ENCODE measurements at places on chromosomes 16 and 17. TPM values are rescaled to one million over a fixed set of nuclear protein-coding genes. Genes with fewer than 3 reads are reported as not detected.

- DNase-seq: no peak
- peaks cover 63% of the 10 kb centered on the region for H3K4me1 ChIP-seq
- peak overlapping the region; percentile 79 for H3K27ac ChIP-seq
- no peaks in the 10 kb centered on the region for H3K27me3 ChIP-seq
- peak overlapping the region; percentile 80 for H3K4me3 ChIP-seq
Measured at GRCh38 chr17:66399441-66399840, 97.0 kb downstream of the PRKCA start.

DNA sequence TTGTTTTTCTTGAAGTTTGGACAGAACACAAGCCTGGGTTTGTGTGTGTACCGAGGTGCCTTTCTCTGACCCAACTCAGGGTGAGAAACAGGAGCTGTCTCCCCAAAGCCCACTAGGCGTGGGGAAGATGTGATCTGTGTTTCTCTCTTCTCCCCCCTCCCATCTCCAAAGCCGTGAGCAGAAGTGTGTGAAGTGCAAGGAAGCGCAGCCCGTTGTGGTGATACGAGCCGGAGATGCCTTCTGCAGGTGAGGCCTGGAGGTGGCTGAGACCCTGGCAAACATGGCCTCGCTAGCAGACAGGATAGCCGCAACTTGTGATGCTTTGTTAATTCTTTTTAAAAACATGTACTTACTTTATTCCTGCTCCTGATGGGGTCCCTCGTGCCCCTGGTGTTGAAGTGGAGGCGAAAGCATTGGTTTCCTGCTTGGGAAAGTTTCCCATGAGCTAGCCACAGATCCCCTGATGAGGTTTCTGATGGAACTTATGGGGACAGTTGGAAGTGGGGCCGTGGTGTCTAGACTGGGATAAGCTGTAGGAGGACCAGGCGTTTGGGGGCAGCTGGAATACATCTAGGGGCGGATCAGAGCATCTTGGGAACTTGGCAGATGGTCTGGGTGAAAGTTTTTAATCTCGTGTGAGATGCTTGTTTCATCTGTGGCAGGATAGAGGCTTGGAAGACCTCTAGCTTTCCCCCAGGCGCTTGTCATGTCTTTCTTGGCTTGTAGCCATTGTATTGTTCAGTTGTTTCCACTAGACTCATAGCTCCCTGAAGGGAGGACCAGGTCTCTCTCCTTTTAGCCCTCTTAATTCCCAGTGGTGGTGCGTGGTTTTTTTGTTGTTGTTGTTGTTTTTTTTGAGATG, 893 bp downstream of the CTU2 start:
- H3K27me3 ChIP-seq: no peaks in the 10 kb centered on the region
- H3K36me3 ChIP-seq: peaks cover 11% of the 10 kb centered on the region
- H3K4me3 ChIP-seq: peak overlapping the region; percentile 88
- no peak for DNase-seq
- peaks cover 20% of the 10 kb centered on the region for H3K4me1 ChIP-seq

DNA sequence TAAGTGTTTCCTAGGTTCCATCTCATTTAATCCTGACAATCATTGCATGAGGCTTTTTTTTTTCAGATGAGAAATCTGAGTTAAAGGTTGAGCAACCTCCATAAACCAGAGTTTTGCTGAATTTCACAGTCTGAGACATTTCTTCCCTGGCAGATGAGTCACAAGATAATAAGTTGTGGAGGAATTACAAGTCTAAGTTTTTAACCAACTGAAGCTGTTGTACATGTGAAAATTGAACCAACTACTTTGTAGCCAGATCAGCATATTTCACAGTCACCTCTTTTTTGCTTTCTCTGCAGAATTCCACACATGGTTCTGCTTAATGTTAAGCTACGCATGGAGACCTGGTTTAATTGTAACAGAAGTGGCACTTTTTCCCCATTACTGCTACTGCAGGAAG, 765.6 kb downstream of the CDH11 start:
- H3K4me3 ChIP-seq: no peak overlapping the region
- H3K27ac ChIP-seq: no peak overlapping the region
- no peaks in the 10 kb centered on the region for H3K4me1 ChIP-seq
- no peaks in the 10 kb centered on the region for H3K27me3 ChIP-seq
- no peaks in the 10 kb centered on the region for H3K36me3 ChIP-seq

DNA sequence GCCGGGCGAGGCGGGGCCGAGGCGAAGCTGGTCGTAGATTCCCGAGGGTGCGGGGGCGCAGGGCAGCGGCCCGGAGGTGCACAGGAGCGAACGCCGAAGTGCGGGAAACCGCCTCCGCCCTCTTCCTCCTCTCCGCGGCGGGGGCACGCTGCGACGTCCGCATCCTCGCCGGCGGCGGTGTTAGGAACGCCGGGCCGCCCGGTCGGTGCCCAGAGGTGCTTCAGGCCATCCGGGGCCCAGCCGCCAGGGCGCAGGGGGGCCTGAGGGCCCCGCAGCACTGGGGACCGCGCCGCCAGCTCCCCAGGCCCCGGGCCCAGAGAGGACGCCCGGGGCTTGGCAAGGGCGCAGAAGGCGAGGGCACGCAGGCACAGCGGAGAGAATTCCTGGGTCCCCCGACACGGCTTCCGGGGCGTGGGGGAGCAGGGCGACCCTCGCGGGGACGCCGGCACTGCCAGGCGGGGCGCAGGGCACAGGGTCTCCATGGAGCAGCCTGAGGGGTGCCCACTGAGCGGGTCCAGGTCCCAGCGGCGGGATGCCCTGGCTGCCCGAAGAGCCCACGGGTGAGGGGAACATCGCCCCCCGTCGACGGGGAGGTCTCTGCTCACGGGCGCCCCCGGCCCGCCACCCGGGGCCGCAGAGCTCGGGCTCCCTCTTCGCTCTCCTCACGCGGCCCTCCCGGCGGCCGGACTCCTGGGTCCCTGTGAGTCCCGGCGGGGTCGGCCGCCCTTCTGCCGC, 576 bp downstream of the EPOP start:
- H3K4me3 ChIP-seq: peak overlapping the region; percentile 39
- H3K4me1 ChIP-seq: peaks cover 31% of the 10 kb centered on the region
- peaks cover 2% of the 10 kb centered on the region for H3K36me3 ChIP-seq
- DNase-seq: peak; percentile 71
- H3K27me3 ChIP-seq: peaks cover 32% of the 10 kb centered on the region

- no peak for DNase-seq
- H3K27me3 ChIP-seq: no peaks in the 10 kb centered on the region
- no peaks in the 10 kb centered on the region for H3K4me1 ChIP-seq
Measured at GRCh38 chr17:4877089-4877488, 22.2 kb upstream of the C17orf107 start.

DNA sequence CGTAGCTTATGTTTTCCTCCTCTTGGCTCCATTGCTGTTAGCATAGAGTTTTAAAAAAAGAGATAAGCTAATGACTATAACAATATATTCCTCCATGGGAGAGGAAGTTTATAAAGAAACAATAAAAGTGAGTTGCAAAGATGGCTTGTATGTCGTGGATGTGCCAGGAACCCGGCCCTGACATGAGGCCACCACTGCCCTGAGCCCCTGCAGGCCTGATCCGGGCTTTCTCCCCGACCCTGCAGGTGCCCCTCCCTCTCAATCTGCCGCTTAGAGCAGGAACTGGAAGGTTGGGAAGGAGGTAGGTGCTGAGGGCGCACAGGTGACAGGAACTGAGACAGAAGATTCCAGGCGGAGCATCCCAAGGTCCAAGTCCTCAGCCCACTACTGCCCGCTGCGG, 11.7 kb downstream of the PAM16 start:
- no peak for DNase-seq
- no peaks in the 10 kb centered on the region for H3K27me3 ChIP-seq

- peaks cover 4% of the 10 kb centered on the region for H3K27me3 ChIP-seq
- H3K4me1 ChIP-seq: no peaks in the 10 kb centered on the region
- DNase-seq: no peak
- no peaks in the 10 kb centered on the region for H3K36me3 ChIP-seq
- H3K4me3 ChIP-seq: no peak overlapping the region
Measured at GRCh38 chr16:5175266-5175665, 77.7 kb upstream of the EEF2KMT start.

- DNase-seq: peak; percentile 99
- peak overlapping the region; percentile 97 for H3K27ac ChIP-seq
- peaks cover 20% of the 10 kb centered on the region for H3K4me1 ChIP-seq
- H3K36me3 ChIP-seq: peaks cover 8% of the 10 kb centered on the region
Measured at GRCh38 chr17:81871387-81872230, 472 bp upstream of the ARHGDIA start.

GRCh38 chr16:15790458-15790857, 66.4 kb downstream of the MYH11 start:
- H3K4me3 ChIP-seq: no peak overlapping the region
- no peaks in the 10 kb centered on the region for H3K27me3 ChIP-seq
- H3K27ac ChIP-seq: no peak overlapping the region
- DNase-seq: no peak
- no peaks in the 10 kb centered on the region for H3K36me3 ChIP-seq

- H3K27ac ChIP-seq: no peak overlapping the region
- DNase-seq: no peak
- H3K4me3 ChIP-seq: no peak overlapping the region
- no peaks in the 10 kb centered on the region for H3K36me3 ChIP-seq
- H3K27me3 ChIP-seq: no peaks in the 10 kb centered on the region
Measured at GRCh38 chr17:71399221-71399620, 721.6 kb upstream of the SOX9 start.

GRCh38 chr16:3739636-3740035, 22.3 kb upstream of the TRAP1 start:
- no peak overlapping the region for H3K4me3 ChIP-seq
- no peaks in the 10 kb centered on the region for H3K27me3 ChIP-seq
- H3K36me3 ChIP-seq: peaks cover 28% of the 10 kb centered on the region
- no peaks in the 10 kb centered on the region for H3K4me1 ChIP-seq
- H3K27ac ChIP-seq: no peak overlapping the region

GRCh38 chr16:70746040-70746707, 54.8 kb downstream of the VAC14 start:
- no peaks in the 10 kb centered on the region for H3K27me3 ChIP-seq
- H3K4me1 ChIP-seq: peaks cover 34% of the 10 kb centered on the region
- peak overlapping the region; percentile 86 for H3K27ac ChIP-seq
- no peak for DNase-seq

GRCh38 chr17:45357364-45357997, 40.7 kb upstream of the MAP3K14 start:
- H3K27me3 ChIP-seq: peaks cover 22% of the 10 kb centered on the region
- H3K4me3 ChIP-seq: no peak overlapping the region
- DNase-seq: no peak
- H3K36me3 ChIP-seq: peaks cover 4% of the 10 kb centered on the region
- no peak overlapping the region for H3K27ac ChIP-seq

DNA sequence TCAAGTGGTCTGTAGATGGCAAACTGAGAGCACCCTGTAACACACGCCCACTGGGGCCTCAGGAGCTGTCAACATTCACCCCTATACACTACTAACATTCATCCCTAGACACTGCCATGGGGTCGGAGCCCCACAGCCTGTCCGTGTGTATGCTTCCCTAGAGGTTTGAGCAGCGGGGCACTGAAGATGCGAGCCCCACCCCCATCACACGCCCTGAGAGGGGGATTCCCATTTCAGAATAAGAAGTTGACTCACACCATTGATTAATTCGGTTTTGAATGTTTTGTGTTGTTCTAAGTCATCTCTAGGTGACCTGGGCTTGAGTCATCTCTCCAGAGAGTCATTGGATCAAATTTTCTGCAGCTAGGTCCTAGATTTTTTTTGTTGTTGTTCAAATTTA, 37.3 kb upstream of the MMD start:
- peaks cover 6% of the 10 kb centered on the region for H3K4me1 ChIP-seq
- no peak overlapping the region for H3K27ac ChIP-seq
- H3K27me3 ChIP-seq: no peaks in the 10 kb centered on the region
- DNase-seq: no peak
- H3K36me3 ChIP-seq: no peaks in the 10 kb centered on the region

- no peaks in the 10 kb centered on the region for H3K27me3 ChIP-seq
- no peak for DNase-seq
- peaks cover 9% of the 10 kb centered on the region for H3K36me3 ChIP-seq
- H3K4me3 ChIP-seq: no peak overlapping the region
- peaks cover 4% of the 10 kb centered on the region for H3K4me1 ChIP-seq
Measured at GRCh38 chr17:45087504-45087975, 26.4 kb downstream of the NMT1 start.

GRCh38 chr16:31109622-31110021, 1.4 kb downstream of the BCKDK start:
- H3K27ac ChIP-seq: peak overlapping the region; percentile 70
- no peaks in the 10 kb centered on the region for H3K27me3 ChIP-seq
- H3K36me3 ChIP-seq: peaks cover 13% of the 10 kb centered on the region
- H3K4me1 ChIP-seq: peaks cover 16% of the 10 kb centered on the region
- no peak for DNase-seq

GRCh38 chr16:77987810-77988209, 34.5 kb upstream of the CLEC3A start:
- DNase-seq: no peak
- peaks cover 8% of the 10 kb centered on the region for H3K27me3 ChIP-seq
- no peak overlapping the region for H3K4me3 ChIP-seq
- no peaks in the 10 kb centered on the region for H3K36me3 ChIP-seq
- no peak overlapping the region for H3K27ac ChIP-seq
- peaks cover 2% of the 10 kb centered on the region for H3K4me1 ChIP-seq

GRCh38 chr17:44959821-44960531, 8.1 kb downstream of the C1QL1 start:
- H3K27me3 ChIP-seq: peaks cover 70% of the 10 kb centered on the region
- H3K4me3 ChIP-seq: peak overlapping the region; percentile 42
- no peak overlapping the region for H3K27ac ChIP-seq
- H3K36me3 ChIP-seq: no peaks in the 10 kb centered on the region

- no peak overlapping the region for H3K27ac ChIP-seq
- no peaks in the 10 kb centered on the region for H3K36me3 ChIP-seq
- H3K4me1 ChIP-seq: no peaks in the 10 kb centered on the region
Measured at GRCh38 chr16:84254062-84254461, 14.2 kb upstream of the KCNG4 start.

The SRCIN1 gene
- total RNA-seq: not detected

The FNDC8 gene
- total RNA-seq: not detected

The MIEN1 gene
- 38.1 TPM for total RNA-seq

The PTX4 gene
- total RNA-seq: not detected

The ALOXE3 gene
- total RNA-seq: not detected

The TP53TG3D gene
- 0.89 TPM for total RNA-seq

The B3GNT9 gene
- total RNA-seq: 9.0 TPM

The MFAP4 gene
- not detected for total RNA-seq

The SEC14L5 gene
- 0.20 TPM for total RNA-seq

The PPP1R27 gene
- total RNA-seq: not detected

The KRT24 gene
- not detected for total RNA-seq

The STAC2 gene
- total RNA-seq: not detected

The ABCA6 gene
- total RNA-seq: 0.68 TPM

The GNG13 gene
- not detected for total RNA-seq

The TBC1D28 gene
- total RNA-seq: not detected

The LAT gene
- 297 TPM for total RNA-seq

The PRKCA gene
- 66.5 TPM for total RNA-seq

The MARCHF10 gene
- total RNA-seq: 0.08 TPM

The KRTAP9-4 gene
- total RNA-seq: not detected
